ENCODE measurements at places on chromosomes 4 and X.

DNA sequence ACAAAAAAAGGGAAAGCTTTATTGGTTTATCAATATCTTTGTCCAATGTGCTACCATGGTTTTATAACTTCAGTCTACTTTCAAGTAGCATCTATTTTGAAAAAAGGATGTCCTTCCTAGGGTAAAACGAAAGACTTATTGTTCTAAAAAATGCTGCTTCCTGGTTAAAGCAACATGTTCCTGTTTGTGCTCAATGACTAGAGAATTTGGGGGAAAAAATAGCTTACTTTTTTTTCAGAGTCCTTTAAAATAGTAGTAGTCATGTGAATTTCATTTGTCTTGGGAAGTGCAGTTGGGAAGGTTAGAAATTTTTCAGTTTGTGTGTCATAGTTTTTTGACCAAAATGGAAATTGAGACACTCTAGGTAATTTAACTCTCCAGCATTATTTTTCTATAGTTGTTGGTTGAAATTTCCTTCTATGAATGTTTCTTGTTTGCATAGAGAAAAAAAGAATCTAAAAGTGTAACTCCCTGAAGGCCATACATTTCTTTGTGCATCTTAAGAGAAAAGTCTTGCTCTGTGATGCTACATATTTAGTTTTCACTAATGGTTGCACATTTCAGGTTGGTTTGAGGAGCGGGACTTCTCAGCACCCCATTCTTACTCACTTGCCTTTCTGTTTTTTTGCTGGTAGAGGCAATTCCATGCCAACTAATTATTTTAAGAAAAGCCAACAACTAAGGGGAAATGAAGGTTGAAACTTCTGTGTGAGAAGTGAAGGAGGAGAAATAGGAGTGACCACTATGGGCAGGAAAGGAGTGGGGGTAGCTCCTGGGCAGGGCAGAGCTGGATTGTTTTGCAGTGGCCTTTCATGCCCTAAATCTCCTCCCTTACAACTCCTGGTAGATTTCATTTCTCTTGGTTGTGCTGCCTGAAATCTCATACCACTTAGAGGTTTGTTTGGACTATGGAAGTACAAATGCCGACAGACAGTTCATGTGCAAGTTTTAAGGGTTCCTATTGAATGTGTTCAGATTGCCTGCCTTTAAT is 76.4 kb downstream of the RAPGEF2 start:
- DNase-seq, result peak; percentile 52

DNA sequence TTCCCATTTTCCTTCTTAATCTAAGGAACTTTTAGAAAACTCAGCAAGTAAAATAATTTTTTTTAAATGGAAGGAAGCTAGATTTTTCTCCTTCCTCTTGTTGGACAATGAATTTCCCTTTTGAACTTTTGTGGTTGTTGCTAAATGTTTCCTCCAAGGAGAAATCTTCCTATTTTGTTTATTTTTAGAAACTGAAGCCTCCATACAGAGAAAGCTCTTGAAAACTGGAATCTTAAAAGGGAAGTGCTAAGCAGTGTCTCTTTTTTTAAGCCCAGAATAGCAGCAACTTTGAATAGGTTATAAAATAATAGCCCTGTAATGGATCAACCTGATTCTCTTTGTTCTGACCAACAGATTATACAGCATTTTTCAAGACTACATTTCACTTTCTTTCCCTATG is 15.1 kb upstream of the DCLK2 start:
- peak; percentile 49 for DNase-seq

DNA sequence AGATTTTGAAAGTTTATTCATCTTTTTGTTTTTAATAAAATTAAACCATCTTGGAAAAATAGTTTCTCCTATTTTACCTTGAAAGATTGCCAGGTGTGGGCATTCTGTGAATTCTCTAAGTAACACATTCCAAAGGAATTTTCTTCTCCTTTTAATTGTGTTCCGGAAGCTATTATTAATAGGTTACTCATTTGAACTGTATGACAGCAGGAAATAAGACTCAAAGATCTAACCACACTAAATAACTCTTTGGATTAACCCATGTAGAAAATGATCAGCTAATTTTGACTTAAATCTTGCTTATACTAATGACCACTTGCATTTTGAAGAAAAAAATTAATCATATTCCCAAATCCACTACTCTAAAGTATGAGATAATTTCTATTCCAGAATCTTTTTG is 17.6 kb upstream of the CCNI start:
- DNase-seq, result no peak

GRCh38 chr4:181821039-181822004 is 421.9 kb upstream of the TENM3 start:
- no peak for DNase-seq

DNA sequence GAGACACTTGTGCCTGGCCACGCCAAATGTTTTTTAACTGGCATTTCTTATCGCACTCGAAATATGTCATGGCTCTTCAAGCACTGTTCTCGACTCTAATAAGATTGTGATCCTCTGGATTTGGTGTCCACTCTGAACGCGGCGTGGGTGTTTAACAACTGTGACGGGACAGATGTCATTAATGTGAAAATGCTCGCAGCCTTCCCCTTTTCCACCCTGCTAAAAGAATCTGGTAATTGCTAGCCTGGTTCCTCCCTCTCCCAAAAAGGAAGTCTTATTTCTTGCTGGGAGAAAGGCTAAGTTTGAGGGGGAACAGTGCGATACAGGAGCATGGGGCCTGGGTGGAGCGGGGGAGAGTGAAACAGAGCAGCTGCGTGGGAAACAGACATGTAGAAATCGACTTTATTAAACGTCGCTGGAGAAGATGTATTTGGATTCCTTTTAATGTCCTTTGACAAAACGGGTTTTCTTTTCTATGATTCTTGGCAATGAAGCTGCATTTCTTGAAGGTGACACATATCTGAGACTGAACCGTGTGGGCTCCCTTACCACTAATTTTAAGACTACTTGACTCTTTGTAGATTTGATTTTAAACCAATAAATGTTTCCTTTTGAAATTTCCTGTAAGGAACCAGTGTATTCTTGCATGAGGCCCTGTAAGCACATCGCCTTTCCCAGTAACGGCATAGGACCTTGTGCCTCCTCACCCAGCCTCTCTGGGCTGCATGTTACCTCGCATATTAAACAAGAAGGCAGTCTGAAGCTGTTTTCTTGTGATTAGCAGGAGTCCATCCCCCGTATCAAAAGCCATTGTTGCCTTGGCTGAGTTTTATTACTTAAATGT is 17.8 kb downstream of the TBC1D1 start:
- DNase-seq, result peak; percentile 63

DNA sequence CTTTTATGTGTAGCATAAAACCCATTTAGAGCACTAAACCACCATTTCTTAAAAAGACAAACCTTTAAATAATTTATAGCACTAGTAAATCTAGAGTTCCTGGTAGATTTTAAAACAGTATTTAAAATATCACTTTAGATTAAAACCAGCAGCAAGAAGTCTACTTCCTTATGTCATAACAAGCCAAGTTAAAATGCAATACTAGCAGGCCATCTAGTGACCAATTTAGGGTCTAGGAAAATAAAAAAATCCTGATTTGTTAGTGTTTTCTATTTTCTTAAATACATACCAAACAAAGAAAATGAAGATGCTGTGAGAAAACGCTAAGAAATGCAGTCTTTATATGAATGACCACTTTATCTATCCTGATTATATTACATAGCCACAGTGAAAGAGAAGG is 53.9 kb downstream of the PAPSS1 start:
- DNase-seq, result peak; percentile 16

GRCh38 chr4:133865612-133866327 is 335.8 kb downstream of the PABPC4L start:
- no peak for DNase-seq

DNA sequence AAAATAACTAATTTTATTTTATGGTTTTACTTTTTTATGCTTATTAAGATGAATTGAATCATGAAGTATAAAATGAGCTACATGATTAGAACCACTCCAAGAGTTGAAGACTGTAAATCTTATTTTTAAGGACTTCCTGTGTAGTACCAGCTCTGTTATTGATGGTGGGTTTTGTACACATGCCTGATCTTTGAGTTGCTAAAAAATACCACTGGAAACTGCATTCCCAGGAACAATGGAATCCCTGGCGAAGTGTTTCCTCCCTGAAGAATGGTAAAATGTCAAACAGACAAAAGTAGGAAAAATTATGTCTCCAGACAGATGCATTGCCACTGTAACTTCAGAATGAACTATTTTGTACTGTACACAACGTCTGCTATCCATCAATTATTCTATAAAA is 935.4 kb upstream of the TENM3 start:
- DNase-seq, result no peak

- no peak for DNase-seq
Observed at GRCh38 chrX:13448941-13449340, 120.5 kb upstream of the EGFL6 start.

DNA sequence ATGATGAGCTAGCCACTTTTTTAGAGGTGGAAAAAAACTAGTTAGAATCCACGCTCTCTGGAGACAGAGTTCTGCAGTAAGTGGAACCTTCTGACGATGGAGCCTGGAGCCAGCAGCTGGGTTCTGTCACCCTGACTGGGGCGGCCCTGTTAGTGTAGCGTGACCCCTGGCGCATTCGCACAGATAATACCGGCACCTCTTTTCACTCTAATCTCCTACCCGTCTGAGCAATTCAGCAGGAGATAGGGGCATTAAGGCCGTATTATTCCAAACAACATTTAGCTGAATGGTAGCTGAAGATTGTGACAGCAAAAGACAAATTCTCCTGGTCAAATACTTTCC is 292.6 kb downstream of the FBXO8 start:
- DNase-seq, result no peak

- no peak for DNase-seq
Observed at GRCh38 chrX:18649498-18649951, 22.4 kb downstream of the RS1 start.

DNA sequence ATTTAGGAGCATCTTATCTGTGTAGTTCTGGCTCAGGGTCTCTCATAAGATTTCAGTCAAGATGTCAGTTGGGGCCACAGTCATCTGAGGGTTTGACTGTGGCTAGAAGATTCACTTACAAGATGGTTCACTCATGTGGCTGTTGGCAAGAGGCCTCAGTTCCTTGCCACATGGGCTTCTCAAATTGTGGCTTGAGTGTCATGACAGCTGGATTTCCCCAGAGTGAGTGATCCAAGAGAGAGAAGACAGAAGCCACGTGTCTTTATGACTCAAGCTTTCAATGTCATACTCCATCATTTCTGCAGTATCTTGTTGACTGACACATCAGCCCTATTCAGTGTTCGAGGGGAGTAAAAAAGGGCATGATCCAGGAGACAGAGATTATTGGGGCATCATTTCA is 131.3 kb upstream of the AP1S2 start:
- DNase-seq, result peak; percentile 74

Data from suppressor macrophage treated with lipopolysaccharide for 4 hours (primary cell).